ENCODE measurements at places on chromosomes 5 and 9. TPM values are rescaled to one million over a fixed set of nuclear protein-coding genes. Genes with fewer than 3 reads are reported as not detected.

SV2C gene
- total RNA-seq, result 0.33 TPM

SLC46A2 gene
- total RNA-seq, result not detected

NUTM2G gene
- not detected for total RNA-seq

ZNG1F gene
- total RNA-seq, result 8.6 TPM

PTGER4 gene
- total RNA-seq, result 54.1 TPM

Data from activated CD4-positive, alpha-beta memory T cell treated with anti-CD3 and anti-CD28 coated beads, Interleukin-2, amount 10 ng/mL, durations not matched to agents 7 days and 5 days (primary cell).